Nephron progenitor cell (in vitro differentiated cells): ENCODE measurements at places on chromosomes 3 and 15.

DNA sequence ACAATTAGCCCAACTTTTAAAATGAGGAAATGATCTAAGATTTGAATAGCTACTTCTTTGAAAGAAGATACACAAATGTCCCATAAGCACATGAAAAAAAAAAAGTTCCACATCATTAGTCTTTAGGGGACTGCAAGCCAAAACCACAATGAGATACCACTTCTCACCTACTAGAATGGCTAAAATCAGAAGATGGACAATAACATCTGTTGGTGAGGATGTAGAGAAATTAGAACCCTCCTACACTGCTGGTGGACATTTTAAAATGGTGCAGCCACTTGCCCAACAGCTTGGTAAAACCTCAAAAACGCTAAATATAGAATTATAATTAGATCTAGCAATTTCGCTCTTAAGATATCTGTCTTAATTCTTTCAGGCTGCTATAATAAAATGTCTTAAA is 77.1 kb downstream of the MEX3B start:
- no peak for DNase-seq

DNA sequence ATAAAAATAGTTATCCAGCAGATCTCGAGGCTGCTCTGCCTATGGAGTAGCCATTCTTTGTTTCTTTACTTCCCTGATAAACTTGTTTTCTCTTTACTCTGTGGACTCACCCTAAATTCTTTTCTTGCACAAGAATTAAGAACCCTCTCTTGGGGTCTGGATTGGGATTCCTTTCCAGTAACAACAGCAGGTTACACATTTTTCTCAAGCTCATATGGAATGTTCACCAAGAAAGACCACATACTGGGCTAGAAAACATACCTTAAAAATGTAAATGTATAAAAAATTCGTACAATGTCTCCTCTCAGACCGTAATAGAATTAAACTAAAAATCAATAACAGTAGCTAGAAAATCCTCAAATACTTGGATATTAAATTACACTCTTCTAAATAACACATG is 299.2 kb downstream of the CNTN3 start:
- DNase-seq = no peak

- DNase-seq = no peak
Observed at GRCh38 chr3:46974421-46975171, 1.9 kb downstream of the CCDC12 start.

GRCh38 chr3:141485641-141486495 is 959 bp upstream of the RASA2 start:
- peak; percentile 13 for DNase-seq

DNA sequence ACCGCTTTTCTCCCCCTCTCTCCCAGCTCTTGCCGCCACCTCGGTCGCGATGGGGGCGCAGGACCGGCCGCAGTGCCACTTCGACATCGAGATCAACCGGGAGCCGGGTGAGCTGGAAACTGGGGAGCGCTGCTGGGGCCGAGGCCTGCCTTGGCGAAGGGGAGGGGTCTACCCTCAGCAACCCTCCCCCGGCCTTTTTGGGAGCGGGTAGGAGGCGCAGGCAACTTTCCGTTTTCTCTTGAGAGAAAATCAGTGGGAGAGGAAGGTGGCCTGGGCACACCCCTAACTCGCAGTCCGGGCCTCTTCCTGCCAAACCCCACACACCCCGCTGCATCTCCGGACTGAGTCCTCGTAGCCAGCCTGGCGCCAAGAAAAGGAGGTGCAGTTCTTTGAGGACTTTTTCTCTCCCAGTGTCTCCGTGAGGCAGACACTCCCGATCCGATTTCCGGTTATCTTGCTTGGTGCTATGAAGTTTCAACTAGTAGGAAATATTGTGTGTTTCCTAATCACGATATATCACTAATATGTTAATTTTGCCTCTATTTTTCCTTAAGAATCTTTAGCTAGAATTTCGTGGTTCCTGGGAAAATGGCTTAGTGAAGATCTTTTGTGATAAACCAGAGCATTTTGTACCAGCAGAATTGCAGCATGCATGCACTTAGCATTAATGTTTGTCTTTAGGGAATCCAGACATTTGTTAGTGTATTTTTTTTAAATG is 631 bp downstream of the NKTR start:
- DNase-seq = no peak

- no peak for DNase-seq
Observed at GRCh38 chr15:73034221-73034620, 18.0 kb upstream of the NEO1 start.

DNA sequence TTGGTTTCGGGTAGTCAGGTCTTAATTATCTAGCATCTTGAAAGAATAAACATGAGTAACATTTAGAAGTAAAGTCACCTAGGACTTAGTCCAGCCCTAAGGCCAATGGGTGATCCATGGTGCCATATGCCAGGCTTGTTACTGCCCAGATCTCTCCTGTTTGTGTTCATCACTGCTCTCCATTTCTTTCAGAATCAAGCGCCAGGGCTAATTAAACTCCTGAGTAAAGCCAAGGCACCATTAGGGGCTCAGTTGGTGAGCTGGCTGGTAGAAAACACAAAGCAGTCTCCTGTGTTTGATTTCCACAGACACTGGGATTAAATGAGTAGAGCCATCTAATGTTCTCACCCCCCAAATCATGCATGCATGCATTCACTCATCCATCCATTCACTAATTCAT is 11.3 kb downstream of the CYP19A1 start:
- DNase-seq = no peak

DNA sequence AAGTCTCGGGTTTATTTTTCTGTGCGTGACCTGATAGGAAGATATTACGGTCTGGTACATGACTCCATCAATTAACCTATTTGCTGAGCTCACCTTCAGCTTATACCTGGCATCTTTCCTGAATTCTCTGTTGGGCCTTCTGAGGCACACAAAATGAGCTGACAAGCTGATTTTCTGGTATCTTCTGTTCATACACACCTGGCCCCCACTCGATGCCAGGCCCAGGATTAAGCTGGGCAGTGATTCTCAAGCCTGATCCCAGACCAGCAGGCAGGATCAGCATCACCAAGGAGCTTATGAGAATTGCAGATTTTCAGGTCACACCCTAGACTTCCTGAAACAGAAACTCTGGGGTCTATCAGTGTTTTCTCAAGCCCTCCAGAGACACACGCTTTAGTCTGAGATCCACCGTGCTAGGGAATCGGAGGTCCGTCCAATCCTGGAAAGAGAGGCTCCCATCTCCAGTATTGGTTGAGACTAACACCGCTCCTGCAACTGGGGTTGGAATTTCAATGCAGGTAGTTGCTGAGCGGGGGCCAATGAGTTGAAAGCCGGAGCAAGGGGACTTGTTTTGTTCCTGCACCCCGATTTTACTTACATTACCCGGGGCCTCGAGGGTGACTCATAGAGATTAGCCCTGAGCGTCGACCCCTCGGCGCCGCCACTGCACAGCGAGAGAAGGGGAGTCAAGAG is 636 bp upstream of the EIF1B start:
- no peak for DNase-seq

DNA sequence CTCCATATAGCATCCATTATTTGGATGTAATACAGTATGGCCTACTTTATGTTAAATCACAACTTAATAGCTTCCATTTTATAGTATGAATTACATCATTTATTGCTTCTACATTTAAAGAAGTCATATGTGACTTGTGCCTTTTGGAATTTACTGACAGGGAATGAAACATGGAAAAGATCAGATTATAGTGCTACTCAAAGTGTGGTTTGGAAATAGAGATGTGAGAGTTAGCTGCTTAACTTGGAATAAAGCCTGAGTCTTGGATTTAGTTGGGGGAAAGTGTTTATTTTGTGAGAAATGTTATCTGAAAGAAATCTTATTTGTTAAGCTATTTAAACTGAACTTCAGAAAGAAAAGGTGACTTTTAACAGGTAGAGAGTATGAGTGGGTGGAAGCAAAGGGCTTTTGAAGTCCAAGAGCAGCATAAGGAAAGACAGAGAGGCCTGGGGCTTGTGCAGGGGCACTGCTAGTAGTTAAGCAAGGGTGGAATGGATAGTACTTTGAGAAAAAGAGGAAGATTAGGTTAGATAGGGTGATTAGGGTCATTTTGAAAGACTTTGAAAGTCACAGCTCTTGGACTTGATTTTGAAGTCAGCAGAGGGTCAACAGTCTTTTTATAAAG is 60.5 kb downstream of the SLMAP start:
- no peak for DNase-seq

DNA sequence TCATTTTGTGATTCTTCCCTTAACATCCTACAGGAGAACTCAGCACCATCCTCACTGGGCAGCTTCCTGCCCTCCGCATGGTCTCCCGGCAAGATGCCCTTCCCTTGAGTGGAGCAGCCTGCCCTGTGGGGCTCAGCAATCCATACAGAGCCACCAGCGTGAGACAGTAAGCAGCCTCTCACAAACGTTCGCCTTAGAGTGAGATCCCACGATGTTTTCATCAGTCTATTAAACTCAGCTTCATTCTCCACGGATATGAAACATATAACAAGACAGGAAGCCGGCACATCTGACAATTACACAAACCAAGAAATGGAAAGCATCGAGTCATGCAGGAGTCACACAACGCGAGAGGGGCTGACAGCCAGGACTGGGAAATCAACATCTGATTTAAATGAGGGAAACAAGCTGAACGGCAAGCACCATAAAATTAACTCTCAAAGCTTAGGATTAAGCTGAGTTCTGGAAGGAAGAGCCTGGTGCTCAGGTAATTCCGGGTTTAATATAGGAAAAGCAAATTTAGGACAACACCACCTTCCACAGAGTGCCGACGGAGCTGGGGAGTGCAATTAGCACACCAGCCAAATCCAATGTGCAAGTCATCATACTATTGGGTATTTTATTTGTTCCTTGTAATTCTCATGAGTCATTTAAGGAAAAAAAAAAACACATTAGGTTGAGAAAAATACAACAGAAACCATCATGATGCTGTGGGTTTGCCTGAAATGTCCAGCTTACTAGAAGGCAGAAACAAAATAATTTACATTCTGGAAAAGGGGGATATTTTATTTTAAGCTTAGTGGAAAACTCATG is 272.0 kb downstream of the OCA2 start:
- no peak for DNase-seq

DNA sequence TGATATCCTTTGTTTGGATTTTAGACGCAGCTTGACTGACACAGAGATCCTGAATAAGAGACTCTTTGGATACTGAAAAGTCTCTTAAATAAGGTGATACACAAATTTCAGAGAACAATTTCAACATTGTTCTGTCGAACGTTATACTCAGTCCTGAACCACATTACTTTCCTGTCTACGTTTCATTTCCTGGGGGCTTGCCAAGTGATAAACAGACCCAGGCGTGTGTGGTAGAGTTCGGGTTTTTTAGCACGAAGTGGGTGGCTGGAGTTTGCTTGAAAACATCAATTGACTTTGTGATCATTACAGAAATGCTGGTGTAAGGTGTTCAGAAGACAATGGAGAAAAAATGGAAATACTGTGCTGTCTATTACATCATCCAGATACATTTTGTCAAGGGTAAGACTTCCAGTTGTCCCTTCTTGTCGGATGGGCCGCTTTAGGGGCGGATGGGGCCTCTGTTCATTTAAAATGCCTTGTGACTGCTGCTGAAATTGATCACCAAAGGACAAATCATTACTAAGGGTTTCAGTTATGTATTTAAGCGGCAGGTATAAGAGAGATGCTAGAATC is at the start of gene CD96:
TSS of gene CD96 (plus strand) at position 287 of the 573 bp plus-strand sequence. CDS start at position 339, 52 bp downstream.
- no peak for DNase-seq

DNA sequence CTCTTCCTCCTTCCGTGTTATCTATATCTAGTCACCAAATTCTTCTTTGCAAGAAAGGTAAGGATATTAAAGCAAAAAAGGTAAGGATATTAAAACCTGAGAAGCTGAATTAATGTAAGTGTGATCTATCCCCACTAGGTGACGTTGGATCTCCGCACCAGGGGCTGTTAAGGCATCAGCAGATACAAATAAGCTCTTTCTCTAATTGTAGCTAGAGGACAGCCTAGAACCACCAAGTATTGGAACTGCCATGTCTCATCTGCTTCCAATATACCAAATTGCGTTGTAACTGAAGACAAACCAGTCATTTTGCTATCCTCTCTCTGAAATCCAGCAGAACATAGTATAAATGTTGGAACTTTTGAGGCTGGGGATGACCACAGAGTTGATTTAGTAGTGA is 471.2 kb upstream of the TGFBR2 start:
- no peak for DNase-seq

- peak; percentile 2 for DNase-seq
Observed at GRCh38 chr3:152403632-152404066, 134.9 kb downstream of the MBNL1 start.

DNA sequence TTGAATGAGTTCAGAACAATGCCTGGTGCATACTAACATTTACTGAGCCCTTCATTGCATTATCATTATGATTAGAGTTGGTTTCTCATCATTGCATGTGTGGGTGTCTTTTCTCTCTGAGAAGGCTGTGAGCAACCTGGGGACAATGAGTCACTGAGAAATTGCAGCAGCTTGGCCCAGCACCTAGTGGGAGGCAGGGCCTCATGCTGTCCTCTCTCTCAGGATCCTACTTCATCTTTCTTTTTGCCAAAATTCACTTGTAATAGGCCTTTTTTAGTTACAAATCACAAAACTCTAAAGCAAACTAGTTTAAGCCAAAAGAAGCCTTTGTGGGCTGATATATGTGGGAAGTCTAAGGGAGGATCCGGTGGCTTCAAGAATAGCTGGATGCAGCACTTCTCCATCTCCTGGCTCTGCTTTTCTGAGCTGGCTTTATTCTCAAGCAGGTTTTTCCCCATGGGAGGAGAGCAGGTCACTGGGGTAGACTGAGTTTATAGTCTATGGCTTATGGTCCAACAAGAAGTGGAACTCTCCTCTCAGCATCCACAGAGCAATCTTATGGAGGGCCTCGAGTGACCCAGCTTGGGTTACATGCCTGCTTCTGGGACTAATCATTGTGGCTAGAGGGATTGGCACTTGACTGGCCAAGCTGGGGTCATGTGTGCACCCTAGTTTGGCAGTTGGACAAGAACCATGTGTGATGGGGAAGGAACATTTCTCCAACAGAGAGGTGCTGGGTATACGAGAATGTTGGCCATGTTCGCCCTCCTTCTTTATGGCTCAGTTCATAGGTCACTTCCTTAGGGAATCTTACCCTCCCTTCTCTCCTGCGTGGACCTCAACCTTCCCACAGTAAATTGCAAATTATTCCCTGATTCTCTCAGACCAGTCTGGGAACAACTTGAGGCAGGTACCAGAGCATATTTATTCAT is 8.7 kb upstream of the CAMK1 start:
- DNase-seq = no peak

- no peak for DNase-seq
Observed at GRCh38 chr3:52099001-52099401, 42.6 kb upstream of the DUSP7 start.

DNA sequence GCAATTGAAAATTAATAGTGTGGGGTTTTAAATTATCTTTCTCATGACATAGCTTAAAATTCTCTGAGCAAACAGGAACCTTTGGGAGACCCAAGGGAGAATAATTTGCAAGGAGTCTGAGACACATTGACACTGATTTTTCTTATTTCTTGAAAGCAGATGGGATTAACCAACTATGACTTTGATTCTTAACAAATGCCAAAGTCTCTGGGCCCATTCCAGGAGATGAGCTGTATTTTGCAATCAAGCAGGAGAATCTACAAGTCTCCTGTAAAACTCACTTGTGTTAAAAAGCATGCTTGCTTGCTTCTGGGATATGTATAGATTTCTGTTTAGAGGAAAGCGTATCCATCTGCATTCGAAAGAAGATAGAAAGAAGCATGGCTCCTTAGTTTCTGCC is 71.3 kb upstream of the STT3B start:
- DNase-seq = no peak
